ENCODE measurements at places on chromosomes 2 and 18.

GRCh38 chr18:32289483-32290075, 99.7 kb downstream of the MEP1B start:
- no peaks in the 10 kb centered on the region for H3K27me3 ChIP-seq
- no peaks in the 10 kb centered on the region for H3K4me1 ChIP-seq
- no peaks in the 10 kb centered on the region for H3K36me3 ChIP-seq
- no peak overlapping the region for H3K27ac ChIP-seq

DNA sequence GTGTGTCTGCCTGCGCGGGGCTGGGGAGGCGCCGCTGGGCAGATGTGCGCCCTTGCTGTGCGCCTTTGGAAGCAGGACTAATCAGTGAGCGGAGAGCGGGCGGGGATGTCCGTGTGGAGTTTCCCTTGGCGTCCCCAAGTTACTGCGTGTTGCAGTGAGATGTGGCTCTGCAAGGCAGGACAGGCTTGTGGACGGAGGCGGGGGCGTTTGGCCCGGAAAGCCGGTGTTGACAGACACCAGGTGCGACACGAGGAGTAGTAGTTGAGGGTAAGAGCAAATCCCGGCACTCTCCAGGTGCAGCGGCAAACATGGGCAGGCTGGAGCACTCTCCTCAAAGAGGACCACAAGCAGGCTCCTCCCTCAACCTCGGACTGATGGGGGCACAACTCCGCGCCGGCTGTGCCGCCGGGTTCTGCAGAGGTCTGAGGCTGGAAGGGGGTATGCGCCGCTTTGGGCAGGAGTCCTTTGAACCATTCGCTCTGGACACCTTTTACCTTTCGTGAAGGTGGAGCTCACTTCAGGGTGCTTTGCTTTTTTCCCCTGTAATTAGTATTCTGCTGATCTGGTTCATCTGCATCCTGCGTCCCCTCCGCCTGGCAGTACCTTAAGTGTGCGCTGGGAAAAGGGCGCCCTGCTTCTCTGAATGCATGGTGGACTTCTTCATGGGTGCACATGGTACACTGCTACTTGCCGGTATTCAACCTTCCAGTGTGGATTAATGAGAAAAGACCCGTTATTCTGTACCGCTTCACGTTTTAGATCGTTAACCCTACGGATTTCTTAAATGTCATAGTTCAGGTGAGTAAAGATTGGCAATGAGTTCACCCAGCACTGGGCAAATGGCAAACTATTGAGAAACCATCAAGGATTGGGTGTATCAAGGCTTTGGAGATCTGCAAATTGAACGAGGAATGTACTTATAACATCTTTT, 608 bp downstream of the CDH7 start:
- no peak for DNase-seq
- H3K27ac ChIP-seq = no peak overlapping the region
- H3K36me3 ChIP-seq = no peaks in the 10 kb centered on the region
- H3K4me1 ChIP-seq = no peaks in the 10 kb centered on the region
- H3K27me3 ChIP-seq = peaks cover 14% of the 10 kb centered on the region

DNA sequence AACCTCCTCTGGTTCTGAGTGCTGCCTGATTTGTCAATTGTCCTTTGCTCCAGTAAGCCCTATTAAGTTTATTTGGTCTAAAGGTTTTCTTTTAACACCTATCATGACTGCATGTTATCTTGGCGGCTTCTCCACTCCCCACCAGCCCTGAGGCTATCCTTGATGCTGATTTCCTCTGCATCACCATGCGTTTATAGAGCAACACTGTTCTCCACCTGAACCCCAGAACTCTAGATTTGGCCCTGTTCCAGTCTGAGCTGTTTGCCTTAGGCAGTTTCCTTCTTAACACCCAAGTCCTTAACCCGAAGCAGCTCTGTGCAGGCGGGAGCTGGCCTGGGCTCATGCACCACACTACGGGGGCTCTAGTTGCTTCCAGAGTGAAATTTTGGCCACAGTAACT, 98.2 kb upstream of the NPAS2 start:
- H3K27ac ChIP-seq = no peak overlapping the region
- DNase-seq = no peak
- H3K27me3 ChIP-seq = no peaks in the 10 kb centered on the region
- H3K36me3 ChIP-seq = no peaks in the 10 kb centered on the region
- no peaks in the 10 kb centered on the region for H3K4me1 ChIP-seq
- H3K4me3 ChIP-seq = no peak overlapping the region

DNA sequence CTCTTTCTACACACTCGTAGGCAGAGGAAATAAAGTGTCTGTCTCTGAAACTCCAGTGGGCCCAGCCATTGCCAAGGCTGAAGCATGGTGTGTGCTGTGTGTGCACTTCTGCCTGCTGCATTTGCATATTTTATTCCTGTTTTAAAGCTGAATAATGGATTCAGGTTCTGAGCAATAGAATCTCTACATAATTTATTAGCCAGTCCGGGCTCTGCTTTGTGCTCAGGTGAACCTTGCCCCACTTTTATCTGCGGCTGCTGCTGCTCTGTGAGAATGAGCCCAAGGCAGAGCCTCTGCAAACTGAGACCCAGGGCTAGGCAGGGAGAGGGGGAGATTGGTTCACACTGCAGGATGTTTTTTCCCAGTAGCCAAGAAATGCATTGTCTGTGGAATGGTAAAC, 64.6 kb upstream of the SH3BP4 start:
- H3K4me1 ChIP-seq = no peaks in the 10 kb centered on the region
- no peaks in the 10 kb centered on the region for H3K27me3 ChIP-seq
- no peak overlapping the region for H3K4me3 ChIP-seq
- no peak for DNase-seq
